NCI-H345 (cell line): ENCODE measurements at places on chromosomes 1 and 21.
A peak's percentile ranks its signal among the peaks of the same experiment; 100 is the strongest.

- no peak for DNase-seq
Measured at GRCh38 chr1:45001011-45001481, 10.1 kb downstream of the HECTD3 start.

DNA sequence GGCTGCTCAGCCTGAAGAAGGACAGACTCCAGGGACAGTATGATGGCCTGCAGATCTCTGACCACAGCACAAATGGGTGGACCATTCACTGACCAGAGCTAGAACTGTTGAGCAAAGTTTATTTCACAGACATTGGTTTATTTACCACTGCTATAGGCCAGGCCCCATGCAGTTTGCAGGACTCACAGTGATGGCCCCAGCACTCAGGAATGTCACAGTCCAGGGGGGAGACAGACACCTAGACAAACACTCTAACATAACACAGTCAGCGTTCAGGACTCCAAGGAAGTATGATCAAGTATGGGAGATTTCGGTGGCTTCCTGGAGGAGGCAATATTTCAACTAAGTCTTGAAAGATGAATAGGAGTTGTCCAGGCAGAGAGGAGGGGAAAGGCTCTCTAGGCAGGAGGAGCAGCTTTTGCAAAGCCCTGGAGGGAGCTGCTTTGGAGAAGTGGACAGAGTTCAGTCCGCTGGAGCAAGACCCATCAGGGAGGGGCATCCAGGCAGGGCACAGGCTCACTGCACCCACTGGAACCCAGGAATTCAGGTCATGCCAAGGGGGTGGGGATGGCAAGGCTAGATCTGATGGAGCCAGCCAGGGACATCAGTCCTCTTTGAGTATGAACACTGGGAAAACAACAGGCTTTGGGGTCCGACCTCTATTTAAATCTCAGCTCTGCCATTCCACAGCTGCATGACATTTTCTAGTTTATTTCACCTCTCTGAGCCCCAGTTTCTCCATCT is 454.3 kb downstream of the MATN1 start:
- DNase-seq = no peak

GRCh38 chr1:243396424-243396823 is 140.6 kb downstream of the SDCCAG8 start:
- DNase-seq = no peak

GRCh38 chr1:116203181-116203723 is 92.1 kb downstream of the MAB21L3 start:
- no peak for DNase-seq

GRCh38 chr1:195637539-195637938 is 970.7 kb downstream of the KCNT2 start:
- DNase-seq = no peak

DNA sequence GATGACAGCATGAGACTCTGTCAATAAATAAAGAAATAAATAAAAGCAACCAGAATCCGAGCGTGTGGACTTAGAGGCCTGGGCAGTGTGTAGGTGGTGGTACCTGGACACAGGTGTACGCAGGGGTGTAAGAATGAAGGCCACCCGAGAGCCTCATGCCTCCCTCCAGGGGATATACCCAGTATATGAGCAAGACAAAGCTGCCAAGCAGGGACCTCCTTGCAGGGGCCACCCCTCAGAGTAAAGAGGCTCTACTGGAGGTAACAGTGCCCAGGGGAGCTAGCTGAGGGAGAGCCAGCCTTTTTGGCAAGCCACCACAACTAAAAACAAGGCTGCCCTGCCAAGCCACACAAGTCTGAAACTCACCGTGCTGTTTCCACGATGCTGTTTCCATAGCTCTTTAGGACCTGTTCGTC is 179.2 kb upstream of the RAB4A start:
- peak; percentile 38 for DNase-seq

- DNase-seq = no peak
Measured at GRCh38 chr1:212230329-212230728, 54.9 kb upstream of the PPP2R5A start.
